ENCODE measurements at places on chromosomes 4 and X.

DNA sequence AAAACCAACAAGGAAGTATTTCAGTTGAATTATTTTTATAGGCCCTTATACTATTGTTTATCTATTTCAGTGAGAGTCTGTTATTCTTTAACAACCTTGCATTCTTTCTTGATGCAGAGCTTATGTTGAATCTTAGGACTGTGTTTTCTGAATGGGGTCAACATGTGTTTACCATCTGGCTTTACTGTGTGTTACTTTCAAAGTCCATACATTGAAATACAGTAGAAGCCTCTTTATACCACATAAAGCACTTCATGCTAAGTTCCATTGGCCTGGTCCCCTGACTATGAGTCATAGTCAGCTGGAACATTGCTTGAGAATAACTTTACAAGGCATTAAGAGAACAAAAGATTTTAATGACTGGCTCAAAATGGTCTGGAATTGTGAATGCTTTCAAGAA lies 152.6 kb downstream of the GASK1B start:
- DNase-seq: peak; percentile 90

DNA sequence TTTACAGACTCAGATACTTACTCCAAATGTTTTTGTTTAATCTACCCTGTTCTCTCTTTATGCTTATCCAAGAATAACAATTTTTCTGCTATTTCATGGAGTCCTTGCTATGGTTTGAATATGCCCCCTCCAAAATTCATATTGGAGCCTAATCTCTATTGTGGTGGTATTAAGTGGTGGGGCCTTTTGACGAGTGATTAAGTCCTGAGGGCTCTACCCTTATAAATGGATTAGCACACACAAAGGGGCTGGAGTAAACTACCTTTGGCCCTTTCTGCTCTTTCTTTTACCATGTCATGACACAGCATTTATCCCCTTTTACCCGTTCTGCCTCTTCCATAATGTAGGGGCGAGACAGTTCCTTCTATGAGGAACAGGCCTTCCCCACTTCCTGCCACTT lies 285.5 kb downstream of the GASK1B start:
- DNase-seq: no peak

- DNase-seq: no peak
Observed at GRCh38 chr4:87390551-87390890, 467 bp downstream of the HSD17B11 start.

DNA sequence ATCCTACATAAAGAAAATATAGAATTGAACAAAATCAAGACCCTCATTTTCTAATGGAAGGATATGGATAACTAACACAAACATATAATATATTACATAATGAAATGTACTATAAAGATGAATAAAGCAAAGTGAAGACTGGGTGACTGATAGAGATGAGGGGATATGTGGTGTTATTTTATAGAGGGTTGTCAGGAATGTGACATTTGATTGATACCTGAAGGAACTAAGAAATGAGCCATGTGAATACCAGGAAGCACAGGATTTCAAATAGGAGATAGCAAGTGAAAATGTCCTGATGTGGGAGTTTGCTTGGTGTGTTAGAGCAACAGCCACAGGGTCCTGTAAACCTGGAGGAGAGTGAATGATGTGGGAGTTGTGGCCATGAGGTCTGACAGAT lies 40.1 kb upstream of the GNPDA2 start:
- DNase-seq: no peak

DNA sequence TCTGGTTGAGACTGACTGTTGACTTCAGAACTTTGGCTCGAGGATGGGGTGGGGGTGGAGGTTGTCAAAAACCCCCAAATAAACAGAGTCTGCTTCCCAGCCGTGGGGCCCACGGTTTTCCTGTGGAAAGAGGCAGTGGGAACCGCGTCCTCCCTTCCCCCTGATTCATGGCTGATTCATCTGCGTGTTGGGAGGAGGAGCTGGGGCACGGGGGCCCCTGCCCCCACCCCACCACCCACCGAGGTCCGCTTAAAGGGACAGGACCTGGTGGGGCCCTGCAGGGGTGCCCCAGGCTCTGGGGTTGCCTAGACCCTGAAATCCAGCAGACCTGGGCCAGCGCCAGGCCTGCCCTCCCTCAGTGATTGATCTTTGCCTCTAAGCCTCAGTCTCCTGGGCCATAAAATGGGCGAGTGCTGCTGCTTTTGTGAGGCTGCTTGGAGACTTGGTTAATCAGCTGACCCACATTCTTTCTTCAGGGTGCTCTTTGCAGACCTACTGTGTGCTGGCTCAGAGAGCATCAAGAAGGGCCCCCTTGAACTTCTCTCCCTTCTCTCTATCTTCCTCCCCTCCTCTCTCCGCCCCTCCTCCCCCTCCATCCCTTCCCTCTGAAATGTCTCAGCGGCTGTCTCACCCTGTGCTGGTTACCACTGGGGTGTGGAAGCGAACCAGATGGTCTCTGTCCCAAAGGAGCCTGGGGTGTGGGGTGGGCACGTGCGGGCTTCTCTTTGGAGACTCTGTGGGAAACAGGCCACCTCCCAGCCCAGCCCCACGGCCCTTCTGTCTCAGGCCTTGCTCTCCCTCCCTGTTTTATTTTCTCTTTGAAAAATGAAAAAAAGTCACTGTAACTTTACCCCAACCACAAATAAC lies 9.1 kb downstream of the HTRA3 start:
- no peak for DNase-seq

DNA sequence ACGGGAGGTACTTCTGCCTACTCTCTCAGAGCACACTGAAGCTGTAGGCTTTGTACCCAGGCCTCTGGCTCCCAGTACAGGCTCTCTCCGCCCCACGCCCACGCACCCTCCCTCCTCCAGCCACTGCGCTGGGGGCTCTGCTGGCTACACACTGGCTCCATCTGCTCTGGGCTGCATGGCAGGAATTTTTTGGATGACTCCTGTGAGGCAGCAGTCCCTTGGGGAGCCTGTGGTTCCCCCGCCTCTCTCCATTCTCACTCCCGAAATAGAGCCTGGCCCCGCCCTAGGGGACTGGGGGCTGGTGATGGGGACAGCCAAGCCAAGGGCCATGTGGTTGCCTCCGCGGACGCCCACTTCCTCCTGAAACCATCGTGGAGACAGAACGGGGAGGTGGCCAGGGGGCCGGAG lies 58.1 kb upstream of the ADRA2C start:
- DNase-seq: no peak

DNA sequence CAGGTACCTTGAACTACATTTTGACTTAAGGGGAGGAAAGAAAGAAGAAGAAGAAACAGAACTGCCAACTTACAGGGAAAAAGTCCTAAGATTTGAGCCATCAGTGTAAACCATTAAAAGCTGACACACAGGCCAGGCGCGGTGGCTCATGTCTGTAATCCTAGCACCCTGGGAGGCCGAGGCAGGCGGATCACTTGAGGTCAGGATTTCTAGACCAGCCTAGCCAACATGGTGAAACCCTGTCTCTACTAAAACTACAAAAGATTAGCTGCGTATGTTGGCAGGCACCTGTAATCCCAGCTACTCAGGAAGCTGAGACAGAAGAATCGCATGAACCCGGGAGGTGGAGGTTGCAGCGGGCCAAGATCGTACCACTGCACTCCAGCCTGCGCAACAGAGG lies 389.7 kb upstream of the FAM241A start:
- no peak for DNase-seq

GRCh38 chr4:47483745-47484144 lies 1.3 kb upstream of the ATP10D start:
- no peak for DNase-seq

GRCh38 chr4:7075962-7076695 lies 8.3 kb upstream of the GRPEL1 start:
- no peak for DNase-seq

GRCh38 chr4:84366161-84366560 lies 132.9 kb downstream of the NKX6-1 start:
- DNase-seq: no peak

DNA sequence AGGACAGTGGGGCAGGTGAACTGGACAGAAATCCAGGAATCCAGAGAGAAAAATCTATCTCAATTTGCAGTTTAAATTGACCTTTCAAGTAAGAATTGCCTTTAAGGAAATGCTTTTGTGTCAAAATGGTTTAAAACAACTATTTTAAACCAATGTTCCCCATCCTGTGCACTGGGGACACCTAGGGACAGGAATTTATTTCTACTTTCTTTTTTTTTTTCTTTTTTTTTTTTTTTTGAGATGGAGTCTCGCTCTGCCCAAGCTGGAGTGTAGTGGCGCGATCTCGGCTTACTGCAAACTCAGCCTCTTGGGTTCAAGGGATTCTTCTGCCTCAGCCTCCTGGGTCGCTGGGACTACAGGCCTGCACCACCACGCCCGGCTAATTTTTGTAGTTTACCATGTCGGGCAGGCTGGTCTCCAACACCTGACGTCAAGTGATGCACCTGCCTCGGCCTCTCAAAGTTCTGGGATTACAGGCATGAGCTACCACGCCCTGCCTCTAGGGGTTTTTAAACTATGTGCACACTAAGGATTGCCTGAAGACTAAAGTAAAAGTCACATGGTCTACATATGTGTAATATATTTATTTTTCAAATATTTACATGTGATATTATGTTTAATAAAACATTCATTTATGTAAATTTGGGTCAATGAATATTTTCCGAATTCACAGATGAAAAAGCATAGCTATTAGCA lies 1213.4 kb downstream of the STIM2 start:
- no peak for DNase-seq

DNA sequence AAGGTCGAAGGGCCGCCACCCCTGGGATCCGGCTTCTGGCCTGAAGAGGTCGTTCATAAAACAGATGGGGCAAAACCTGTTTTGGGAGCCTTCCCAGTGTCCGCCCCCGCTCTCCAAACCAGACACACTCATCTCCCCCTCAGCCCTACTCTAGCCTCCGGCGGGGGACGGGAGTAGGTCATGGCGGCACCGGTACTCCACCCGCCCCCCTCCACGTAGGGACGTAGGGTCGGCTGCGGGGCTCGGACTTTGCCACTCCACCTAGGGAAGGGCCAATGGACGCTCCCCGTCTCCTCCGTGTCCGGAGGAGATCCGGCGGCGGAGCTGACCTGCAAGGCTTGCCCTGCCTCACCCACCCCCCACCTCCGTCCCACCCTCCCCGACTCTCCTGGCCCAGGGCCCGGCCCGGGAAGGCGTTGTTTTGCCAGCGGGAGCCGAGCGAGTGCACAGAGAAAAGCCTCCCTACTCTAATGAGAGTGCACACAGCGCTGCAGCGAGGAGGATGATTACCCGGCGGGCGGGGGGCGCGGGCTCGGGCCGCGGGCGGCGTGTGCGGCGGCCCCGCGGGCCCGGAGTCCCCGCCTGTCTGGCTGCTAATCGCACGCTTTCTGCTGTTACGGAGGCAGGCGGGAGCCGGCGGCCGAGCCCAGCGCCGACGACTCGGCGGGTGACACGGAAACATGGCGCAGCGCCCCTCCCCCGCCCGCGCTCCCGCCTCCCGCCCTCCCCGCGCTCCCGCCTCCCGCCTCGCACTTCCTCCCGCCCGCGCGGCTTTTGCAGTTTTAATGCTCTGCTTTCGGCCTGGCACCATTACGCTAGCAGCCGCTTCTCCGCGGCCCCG lies 8.3 kb upstream of the BCOR start:
- DNase-seq: no peak

DNA sequence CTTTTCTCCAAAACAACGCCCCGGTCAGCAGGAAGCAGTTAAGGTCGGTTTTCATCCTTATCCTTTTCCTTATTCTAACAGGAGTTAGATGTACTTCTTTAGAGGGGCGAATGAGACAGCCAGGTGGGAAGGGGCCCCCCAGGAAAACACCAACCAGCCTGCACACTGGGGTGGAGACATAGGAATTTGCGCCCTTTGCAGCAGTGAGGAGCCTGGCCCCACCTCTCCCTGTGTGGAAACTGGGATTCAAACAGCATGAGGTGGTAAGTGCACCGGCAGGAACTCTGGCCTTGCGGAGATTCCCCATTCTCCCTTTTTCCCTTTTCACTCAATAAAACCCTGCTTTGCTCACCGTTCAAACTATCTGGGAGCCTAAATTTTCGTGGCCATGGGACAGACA lies 8.0 kb upstream of the FAM47C start:
- no peak for DNase-seq

DNA sequence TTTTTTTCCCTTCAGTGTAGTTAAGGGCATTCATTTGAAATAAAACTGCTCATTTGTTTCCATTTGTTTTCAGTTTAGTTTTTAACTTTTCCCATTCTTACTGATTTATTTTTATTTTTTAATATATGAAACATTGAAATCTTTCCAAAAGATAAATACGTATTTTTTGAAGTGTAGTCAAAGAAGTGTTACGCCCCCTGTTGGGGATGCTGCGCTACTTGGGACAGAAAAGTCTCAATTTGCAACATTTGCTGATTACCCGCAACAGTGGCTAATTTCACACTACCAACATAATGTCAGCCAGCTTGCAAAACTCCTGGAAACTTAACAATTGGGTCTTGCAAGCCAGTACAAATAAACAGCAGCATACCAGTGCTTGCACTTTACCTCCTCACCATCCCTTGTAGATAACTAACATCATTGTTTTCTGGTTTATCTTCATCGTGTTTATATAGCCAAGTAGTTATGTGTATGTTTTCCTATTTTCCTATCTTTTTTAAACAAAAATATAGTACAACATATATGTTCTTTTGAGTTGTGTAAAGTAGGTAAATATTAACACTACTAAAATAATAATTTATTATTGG lies 158.6 kb downstream of the STPG2 start:
- DNase-seq: no peak

GRCh38 chrX:123217077-123217476 lies 33.0 kb downstream of the GRIA3 start:
- no peak for DNase-seq

DNA sequence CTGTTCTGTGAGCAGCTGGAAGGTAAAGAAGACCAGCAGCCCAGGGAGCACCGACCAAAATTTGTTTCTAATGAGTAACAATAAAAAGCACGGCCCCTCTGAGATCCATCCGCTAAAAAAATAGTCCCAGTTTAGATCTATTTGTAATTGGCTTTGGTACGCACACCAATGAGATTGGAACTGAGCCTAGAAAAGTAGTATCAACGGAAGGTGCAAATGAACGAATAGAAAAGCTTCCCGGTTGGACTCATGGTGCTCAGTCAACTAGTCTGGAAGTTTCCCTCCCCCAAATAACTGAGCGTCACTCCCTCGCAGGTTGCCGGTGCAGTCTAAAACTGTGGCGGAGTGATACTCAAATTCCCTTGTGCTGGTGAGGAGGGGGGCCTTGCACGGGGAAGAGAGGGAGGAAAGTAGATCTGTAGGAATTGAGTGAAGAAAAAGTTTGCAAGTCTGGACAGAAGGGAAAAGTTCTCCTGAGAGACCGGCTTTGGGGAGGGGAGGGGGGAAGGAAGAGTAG lies at the start of gene COL4A5:
Gene COL4A5 (plus strand): TSS at position 413 of the 517 bp plus-strand sequence. CDS start 288 bp downstream, outside the sequence.
- peak; percentile 43 for DNase-seq

DNA sequence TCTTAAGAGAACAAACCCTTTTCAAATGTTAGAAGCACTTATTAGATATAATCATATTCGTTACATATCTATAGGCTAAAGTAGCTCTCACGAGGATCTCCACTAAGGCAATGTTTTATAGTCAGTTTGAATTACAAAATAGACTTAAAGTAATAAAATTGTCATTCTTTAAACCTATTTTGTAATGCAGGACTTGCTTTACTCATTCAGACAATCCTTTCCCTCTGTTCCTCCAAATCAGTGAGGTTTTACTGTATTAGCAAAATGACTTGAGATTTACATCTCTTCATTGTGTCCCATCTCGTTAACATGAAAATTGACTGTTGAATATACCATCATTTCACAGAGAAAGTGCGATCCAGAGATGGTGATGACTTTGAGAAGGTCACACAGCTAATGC lies 264.4 kb downstream of the THOC2 start:
- DNase-seq: no peak
